ENCODE measurements at places on chromosomes 7 and 10.

GRCh38 chr7:128112018-128112780 lies 81.0 kb upstream of the LRRC4 start:
- DNase-seq, result no peak

DNA sequence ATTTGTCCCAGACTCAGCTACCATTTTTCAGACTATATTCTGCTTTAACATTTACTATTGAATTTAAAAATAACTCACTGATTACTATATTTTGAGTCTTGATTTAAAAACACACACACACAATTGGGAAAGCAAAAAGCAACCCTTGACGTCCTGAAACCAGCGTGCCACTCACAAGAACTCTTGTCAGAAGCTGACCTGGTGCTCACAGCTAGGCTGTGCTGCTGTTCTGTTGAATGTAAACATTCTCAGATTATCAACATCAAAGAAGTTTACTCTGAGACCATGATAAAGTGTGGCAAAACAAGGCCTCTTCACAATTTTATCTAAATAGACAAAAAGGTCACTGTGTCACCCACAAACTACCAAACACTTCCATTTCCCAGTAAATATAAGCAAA lies 62.6 kb upstream of the CACNA2D1 start:
- DNase-seq, result no peak

DNA sequence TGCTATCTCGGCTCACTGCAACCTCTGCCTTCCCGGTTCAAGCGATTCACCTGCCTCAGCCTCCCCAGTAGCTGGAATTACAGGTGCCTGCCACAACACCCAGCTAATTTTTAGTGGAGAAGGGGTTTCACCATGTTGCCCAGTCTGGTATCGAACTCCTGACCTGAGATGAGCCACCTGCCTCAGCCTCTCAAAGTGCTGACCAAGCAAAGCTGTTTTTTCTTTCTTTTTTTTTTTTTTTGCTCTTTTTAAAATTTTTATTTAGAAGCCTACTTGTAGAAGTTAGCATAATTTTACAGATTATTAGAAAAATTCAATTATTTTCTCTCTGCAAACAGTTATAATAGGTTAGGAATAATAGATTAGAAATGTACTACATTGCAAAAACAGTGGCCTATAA lies 1.2 kb upstream of the FGFBP3 start:
- DNase-seq, result no peak

DNA sequence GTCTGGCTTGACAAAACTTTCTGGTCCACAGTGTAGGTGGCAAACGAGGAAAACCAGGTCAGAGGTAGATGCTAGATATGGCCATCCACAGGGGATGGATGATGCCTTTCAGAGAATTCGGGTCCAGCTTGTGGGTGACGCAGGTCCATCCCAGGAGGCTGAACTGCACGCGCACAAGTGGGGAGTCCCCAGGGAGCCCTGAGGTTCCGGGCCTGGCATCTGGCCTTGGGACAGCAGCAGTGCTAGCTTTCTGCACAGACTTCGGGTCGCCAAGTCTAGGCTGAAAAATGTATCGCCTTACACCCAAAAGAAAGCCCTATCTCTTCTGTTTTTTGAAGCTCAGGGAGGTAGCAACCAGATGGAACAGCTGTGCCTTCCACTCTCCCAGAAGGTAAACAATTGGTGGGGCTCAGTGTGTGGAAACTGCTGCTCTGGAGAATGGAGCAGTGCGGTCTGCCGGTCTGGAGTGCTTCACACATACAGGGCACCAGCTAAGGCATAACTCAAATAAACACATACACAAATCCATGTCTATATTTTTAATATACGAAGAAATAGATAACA lies 119.3 kb upstream of the ACBD5 start:
- no peak for DNase-seq

GRCh38 chr7:122528879-122529481 lies 169.9 kb downstream of the RNF133 start:
- DNase-seq, result no peak

Data from stimulated activated CD4-positive, alpha-beta T cell treated with anti-CD3 and anti-CD28 coated beads, Interleukin-2, amount 100 ng/mL, for 48 hours (primary cell).